ENCODE measurements at places on chromosomes 5 and 9.

GRCh38 chr9:120315154-120315553 lies 264.8 kb downstream of the CDK5RAP2 start:
- DNase-seq: no peak

GRCh38 chr9:98427491-98427890 lies 172.0 kb upstream of the TBC1D2 start:
- DNase-seq: no peak

DNA sequence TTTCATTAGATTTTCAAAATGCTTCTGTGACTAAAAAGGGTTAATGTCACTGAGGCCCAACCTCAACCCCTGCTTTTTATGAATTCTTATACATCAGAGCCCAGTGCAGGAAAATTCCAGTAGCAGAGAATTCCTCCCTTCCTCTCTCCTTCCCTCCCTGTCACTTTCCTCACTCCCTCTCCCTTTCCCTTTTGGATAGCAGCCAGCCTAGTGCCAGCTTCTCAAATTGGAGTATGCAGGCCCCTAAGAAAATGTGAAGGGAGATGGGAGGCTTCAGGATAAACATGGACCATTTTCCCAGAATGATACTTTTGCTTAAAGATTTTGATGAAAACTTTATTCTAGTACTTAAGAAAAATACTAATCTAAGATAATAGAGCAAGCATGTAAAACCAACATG lies 507.4 kb downstream of the KDM4C start:
- no peak for DNase-seq

- DNase-seq: no peak
Measured at GRCh38 chr5:32991421-32991815, 280.3 kb downstream of the NPR3 start.

DNA sequence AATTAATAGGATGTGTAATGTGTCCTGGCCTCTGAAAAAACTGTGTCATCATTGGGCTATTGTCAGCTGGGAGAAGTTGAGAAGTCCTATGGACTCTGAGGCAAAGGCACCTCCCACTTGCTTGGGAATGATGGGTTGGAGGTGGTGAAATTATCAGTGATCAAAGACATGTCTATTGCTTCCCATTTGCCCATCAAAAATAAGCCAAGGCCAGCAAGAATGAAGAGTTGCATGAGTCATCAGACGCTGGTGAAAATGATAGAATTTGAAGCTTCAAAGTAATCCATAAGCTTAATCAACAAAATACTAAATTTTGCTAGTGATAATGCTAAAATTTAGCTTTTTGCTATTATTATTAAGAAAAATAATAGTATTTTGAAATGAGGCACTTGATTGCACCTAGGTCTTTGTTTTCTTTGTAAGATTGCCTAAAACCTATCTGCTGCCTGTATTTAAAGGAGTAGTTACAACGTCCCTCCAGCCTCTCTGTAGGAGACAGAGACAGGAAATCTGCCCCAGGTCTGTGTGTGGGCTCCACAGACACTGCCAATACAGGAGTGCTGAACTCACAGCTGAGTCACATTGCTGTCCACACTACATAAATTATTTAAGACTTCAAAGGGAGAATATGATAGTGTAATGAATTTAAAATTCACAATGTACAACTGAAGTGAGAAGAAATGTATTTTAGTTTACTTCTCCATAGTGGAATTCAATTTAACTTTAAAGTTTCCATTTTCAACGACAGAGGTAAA lies 48.4 kb upstream of the APC start:
- DNase-seq: peak; percentile 40

DNA sequence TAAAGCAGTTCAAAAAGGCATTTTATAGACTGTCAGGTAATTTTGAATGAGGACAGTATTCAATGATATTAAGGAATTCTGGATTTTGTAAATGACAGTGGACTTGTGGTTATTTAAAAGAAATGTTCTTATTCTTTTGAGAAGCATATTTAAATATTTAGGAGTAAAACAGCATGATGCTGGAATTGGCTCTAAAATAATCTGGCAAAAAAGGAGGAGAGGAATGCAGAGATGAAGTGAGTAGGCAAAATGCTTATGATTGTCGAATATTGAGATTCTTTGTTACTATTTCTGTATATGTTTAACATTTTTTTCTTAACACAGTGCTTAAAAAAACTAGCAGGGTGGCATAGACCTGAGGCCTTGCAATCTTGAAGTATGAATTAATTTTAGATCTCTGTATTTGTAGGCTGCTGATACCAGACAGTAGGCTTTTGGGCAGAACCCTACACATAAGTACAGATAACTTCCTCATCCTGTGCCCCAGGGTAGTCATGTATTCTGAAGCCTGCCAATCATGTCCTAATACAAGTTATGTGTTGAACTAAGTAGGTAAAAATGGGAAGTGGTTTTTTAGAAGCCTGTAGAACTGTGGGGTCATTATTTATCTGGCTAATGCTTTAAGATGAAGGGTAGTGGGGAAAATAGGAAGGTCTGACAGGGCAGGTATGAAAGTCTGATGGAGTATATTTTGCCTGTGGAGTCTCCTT lies 9.4 kb downstream of the CD180 start:
- DNase-seq: no peak

All from astrocyte of the spinal cord (primary cell).